ENCODE measurements at places on chromosomes 3 and 15.

GRCh38 chr15:98164986-98165385, 204.5 kb downstream of the ARRDC4 start:
- no peak for DNase-seq

- DNase-seq: no peak
Measured at GRCh38 chr3:177068967-177069366, 128.3 kb downstream of the TBL1XR1 start.

- DNase-seq: no peak
Measured at GRCh38 chr15:39461536-39462130, 119.2 kb upstream of the THBS1 start.

DNA sequence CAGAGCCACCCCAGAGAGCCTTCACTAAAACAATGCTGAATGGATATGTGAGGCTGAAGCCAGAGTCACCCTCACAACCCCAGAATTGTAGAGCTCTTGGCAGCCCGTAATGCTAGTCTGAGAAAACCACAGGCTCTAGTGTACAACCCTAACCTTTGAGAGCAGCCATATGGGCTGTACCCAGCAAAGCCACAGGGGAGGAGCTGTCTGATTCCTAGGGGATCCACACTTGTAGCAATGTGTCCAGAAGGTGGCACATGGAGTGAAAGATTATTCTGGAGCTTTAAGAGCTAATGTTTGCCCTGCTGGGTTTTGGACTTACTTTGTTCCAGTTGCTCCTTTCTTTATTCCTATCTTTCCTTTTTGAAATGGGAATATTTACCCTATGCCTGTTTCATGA, 626.8 kb downstream of the GRM7 start:
- no peak for DNase-seq

- no peak for DNase-seq
Measured at GRCh38 chr15:25183581-25184251, 228.9 kb downstream of the SNRPN start.

- DNase-seq: no peak
Measured at GRCh38 chr3:46997453-46998091, 18.1 kb downstream of the NBEAL2 start.

- no peak for DNase-seq
Measured at GRCh38 chr15:90744759-90745402, 27.7 kb downstream of the BLM start.

DNA sequence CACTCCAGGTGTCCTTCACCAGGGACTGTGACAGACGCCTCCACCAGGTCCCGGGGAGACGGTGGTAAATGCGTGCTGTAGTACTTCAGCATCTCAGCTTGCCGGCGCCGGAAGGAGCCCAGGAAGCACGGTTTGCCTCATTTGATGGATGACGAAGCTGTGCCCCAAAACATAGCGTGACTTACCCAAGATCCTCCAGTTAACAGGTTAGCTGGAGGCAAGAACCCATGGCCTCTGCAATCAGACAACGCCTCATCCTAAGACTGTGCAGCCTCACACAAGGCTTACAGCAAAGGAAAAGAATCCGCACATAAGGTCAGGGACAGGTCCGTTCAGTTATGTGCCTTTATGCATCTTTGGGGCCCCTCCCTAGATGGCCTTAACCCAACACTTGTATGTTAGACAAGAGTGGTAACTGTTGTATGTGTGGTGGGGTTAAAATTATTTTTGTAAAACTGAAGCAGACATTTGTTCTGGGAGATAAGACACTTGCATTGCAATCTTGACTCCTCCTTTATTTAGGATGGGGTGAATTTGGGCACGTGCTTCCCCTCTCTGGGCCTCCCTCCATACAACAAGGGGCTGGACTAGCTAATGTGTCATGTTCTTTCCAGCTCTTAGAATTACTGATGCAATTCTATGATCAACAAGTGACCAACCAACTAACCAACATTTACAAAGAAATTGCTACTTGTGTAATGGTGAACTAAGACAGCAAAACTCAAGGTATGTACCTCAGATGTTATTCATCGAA, 39.4 kb downstream of the VGLL4 start:
- DNase-seq: no peak

GRCh38 chr3:10581251-10581650, 75.9 kb upstream of the ATP2B2 start:
- DNase-seq: no peak

DNA sequence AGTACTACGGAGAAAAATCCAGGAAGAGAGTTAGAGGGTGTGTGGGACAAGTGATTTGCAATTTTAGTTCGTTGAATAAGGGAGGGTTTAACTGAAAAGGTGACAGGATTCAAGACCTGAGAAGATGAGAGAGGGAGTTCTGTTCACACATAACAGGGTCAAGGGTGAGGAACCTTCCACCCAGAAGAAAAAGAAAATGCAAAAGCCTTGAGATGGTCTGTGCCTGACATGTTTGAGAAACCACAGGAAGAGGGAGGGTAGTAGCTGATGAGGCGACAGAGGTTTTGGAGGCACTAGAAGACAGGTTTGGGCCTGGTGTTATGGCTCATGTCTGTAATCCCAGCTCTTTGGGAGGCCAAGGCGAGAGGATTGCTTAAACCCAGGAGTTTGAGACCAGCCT, 591 bp upstream of the SLC25A20 start:
- peak; percentile 72 for DNase-seq

- no peak for DNase-seq
Measured at GRCh38 chr3:22922317-22922716, 280.8 kb upstream of the UBE2E2 start.

DNA sequence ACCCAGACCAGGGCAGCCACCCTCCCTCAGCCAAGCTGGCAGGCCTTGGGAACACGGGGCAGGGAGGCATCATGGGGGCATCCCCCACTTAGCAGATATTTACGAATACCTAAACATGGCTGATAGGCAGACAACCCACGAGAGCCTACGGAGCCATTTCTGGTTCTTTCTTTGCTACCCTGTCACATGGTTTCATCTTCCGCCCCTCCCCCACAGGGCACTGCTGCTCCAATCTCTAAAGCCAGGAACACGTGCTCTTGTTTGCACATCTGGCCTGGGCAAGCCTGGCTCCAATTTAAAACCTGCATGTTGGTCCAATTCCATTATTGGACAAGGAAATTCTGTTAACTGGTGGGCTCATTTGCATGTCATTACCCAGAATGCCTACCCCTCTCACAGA, 447.4 kb upstream of the NR2F2 start:
- DNase-seq: no peak

DNA sequence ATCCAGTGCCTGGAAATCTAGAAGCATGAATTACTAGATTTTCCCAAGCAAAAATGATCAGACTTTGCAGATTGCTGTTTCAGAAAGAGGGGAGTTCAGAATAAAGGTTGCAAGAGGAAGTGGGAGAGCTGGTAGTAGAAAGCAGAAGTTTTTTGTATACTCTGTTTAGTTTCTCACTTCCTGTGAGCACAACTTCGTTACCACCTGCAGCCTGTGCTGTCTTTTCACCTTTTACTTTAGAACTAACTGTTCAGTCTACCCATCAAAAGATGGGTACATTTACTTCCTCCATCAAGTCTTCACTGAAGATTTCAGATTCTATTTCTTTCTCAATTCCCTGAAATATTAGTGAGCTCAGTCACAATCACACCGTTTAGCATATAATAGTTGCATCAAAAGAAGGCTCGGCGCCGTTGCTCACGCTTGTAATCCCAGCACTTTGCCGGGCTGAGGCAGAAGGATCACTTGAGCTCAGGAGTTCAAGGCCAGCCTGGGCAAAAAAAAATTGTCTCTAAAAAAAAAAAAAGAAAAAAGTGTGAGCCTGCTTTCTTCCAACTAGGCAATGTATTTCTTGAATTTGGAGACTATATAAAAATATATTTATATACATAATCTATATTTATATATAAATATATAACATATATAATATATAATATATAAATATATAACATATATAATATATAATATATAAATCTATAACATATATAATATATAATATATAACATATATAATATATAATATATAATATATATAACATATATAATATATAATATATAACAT, 1.8 kb upstream of the CEP97 start:
- DNase-seq: no peak

DNA sequence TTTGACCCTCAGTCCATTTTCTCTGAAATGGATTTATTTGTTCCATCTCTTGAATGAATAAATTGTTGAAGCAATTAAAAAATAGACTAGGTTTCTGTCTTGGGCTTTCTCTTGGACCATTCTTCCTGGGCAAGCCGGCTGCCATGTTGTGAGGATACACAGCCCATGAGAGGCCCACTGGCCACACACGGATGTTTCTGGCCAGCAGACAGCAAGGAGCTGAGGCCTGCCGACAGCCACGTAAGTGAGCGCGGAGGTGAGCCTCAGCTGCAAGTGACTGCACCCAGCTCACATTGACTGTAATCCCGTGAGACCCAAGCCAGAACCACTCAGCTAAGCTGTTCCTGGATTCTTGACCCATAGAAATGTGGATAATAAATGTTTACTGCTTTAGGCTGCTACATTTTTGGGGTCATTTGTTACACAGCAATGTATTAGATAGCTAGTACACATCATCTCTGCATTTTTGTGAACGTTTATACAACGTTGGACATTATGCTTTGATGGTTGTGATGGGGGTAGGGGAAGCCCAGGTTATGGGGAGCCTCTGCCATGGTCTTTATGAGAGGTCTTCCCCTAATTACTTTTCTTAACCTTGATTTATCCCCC, 22.8 kb downstream of the IDH3A start:
- peak; percentile 23 for DNase-seq

DNA sequence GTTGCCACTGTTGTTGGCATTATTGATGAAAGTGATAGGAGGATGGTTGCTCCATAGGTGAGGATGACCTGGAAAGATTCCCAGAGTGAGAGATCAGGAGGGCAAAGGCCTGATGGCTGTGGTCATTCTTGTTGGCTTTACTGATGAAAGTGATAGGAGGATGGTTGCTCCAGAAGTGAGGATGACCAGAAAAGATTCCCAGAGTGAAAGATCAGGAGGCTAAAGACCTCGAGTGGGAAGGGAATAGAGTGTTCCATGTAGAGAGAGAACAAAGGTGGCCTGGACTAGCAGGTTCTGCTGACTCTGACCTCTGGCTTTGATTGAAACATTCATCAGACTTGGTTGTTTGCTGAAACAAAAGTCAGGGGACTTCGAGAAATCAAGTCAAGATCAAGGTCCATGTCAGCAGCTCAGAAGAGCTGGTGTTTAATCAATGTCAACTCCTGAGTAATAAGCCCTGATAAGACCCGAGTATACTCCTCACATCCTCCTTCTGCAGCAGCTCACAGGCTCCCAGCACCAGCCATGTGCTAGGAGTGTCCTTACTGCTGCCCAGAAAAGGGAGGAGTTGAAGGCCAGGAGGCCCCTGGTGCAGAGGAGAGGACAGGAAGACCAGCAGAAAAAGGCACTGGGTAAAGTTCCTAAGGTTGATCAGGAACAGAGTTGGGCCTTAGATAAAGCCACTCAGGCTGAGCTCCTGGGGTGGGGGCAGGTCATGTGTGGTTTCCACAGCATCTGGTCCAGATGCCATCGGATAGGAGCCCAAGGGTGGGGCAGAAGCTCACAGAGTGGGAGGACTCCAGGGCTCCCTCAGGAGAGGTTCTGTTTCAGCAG, 19.9 kb downstream of the CYP8B1 start:
- DNase-seq: no peak

- DNase-seq: no peak
Measured at GRCh38 chr3:57004229-57004628, 56.2 kb upstream of the SPATA12 start.
